ENCODE measurements at places on chromosomes 12 and 14.

DNA sequence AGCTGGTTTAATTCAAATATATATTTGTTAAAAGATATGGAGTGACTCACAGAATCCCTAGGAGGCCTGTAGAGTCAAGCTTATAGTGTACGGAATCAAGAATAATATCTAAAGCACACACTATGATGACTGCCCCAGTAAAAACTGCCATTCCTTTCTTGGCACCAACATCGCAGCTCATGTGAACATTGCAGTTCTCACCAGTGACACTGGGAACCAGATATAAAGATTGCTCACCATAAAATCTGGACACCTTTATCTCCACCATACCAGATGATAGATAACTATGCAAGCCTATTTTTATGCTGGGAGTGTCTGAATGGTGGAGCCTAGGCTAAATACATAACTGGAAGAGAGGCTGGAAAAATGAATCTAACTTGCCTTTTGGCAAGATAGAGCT is 463.9 kb upstream of the TBX3 start:
- no peak for DNase-seq

GRCh38 chr12:110369992-110370391 is 33.5 kb downstream of the ANAPC7 start:
- no peak for DNase-seq

- no peak for DNase-seq
These were observed 175.8 kb downstream of the PAWR start for GRCh38 chr12:79514730-79515529.

DNA sequence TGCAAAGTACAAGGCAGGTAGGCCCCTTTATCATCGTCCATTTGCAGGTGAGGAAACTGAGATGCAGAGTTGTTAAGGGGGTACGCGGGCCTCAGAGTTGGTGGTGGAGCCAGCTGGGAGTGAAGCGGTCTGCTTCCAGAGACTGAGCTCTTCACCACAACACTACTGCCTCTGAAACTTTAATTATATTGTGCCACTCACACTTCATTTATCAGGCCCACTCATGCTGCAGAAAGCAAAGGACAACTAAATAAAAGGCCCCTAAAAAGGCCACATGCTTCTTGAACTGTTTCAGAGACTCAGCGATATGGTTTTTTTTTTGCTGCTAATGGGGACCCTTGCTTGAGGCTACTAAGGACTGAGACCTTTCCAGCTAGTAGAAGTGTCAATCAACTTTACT is 153.1 kb downstream of the TTC7B start:
- DNase-seq, result no peak

GRCh38 chr12:29763301-29763683 is 20.4 kb downstream of the TMTC1 start:
- no peak for DNase-seq

DNA sequence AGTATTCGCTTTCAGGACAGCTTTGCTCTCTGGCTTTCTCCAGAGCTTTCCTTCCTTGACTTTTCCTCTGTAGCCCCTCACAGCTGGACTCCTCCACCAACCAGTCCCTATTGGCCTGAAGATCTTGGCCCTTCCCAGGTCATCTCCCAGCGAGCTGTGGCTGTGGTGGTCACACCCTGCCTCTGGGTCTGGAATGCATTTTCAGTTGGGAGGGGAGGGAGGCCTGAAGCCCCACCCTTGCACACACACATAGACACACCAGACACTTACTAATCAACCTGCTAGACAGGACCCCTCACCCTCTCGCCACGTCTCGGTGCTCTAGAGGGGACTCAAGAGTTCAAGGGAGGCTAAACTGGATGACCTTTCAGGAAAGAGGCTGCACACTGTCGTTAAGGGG is 13.9 kb downstream of the JDP2 start:
- no peak for DNase-seq

DNA sequence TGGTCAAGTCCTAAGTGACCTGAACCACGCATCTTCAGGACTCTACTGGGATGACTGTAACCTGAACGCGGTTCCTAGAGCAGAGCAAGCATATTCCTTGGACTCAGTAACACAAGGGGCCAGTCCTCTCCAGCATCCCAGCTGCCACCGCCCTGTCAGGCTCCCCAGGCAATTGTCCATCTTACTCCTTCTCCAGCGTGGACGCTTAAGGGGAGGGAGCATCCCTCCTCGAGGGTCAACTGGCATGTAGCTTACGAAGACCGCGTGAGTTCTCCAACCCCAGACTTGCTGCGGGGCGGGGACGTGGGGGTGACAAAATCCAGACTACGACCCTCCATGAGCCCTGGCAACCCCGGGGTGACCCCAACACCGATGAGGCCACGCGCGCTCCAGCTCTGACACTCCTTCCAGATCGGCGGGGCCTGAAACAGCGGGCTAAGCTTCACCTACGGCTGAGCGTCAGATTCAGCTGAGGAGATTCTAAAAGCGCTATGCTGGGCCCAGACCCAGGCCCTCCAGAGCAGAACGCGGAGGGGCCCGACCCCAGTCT is 846 bp upstream of the MTHFD1 start:
- DNase-seq, result no peak

- DNase-seq, result peak; percentile 67
These were observed 6.5 kb upstream of the PRPH start for GRCh38 chr12:49288412-49288853.

GRCh38 chr14:73732006-73732405 is 17.8 kb upstream of the PNMA1 start:
- DNase-seq, result no peak

GRCh38 chr12:109109746-109110350 is 6.5 kb upstream of the ACACB start:
- no peak for DNase-seq

GRCh38 chr14:95500201-95500681 is 16.2 kb downstream of the SYNE3 start:
- DNase-seq, result no peak

DNA sequence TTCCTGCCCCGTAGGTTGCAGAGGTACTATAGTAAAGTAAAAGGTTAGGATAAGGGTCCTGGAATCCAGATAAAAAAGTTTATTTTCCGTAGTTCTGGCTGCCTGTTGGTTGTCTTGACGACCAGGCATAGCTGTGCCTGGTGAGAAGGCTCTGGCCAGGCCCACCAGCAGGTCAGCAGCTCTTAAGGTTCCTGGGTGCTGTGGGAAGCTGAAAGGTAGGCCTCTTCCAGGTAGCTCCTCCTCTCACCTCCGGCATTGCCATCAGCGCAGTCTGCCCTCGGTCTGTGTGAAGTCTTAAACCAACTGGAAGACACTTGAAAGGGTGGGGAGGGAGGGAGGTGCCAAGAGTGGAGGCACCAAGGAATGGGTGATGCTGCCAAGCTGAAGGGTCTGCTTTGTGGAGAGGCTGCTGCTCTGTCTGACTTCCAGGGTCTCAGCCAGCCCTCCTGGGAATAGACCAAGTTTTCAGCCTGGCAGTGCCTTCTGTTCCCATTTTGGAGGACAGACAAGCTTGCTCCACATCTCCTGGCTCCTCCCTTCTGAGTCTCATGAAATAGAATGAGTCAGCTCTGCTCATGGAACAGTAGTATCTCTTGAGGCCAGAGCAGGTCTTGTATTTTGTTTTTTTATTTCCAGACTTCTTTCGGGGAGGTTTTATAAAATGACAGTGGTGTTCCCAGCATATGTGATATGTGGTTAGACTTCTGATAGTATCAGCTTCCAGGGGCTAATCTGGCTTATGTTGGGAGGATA is 5.2 kb upstream of the ACADS start:
- DNase-seq, result no peak

- no peak for DNase-seq
These were observed 144.2 kb downstream of the KIF26A start for GRCh38 chr14:104282332-104283196.

DNA sequence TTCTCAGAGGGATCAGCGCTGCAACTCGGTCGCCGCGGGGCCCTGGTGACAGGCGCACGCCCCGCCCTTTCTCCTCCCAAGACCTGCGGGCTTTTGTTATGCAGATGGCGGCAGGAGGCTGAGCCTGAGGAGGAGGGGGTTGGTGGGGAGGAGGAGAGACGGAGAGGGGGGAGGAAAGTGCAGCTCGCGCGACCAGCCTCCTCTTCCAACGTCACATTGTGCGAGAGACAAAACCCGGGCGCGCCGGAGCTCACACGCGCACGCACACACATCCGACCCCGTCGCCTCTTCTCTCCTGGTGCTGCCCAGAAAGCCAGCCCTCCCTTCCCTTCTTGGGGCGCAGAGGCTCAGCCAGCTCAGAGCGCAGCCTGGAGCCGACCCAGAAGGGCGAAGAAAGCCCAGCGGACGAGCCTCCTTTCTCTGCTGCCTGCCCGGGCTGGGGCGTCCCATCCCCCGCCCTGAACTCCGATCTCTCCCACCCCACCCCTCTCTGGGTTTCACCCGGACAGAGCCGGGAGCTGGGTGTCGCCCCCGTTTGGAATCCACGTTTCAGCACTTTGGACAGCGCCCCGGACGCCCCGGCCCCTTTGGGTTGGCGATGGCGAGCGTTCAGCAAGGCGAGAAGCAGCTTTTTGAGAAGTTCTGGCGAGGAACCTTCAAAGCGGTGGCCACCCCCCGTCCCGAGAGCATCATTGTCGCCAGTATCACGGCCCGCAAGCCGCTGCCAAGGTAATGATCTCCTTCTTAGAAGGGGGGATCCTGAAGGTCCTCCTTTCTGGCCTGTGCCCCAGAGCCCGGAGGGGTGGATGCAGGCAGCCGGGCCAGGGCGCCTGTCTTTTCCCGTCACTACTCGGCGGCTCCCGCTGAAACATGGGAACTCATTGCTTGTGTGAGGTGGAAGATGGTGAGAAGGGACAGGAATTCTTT is at the start of gene SRRM4:
SRRM4 (plus strand) TSS at position 257 of the 927 bp plus-strand sequence; CDS start at position 599, 342 bp downstream.
- DNase-seq, result no peak

DNA sequence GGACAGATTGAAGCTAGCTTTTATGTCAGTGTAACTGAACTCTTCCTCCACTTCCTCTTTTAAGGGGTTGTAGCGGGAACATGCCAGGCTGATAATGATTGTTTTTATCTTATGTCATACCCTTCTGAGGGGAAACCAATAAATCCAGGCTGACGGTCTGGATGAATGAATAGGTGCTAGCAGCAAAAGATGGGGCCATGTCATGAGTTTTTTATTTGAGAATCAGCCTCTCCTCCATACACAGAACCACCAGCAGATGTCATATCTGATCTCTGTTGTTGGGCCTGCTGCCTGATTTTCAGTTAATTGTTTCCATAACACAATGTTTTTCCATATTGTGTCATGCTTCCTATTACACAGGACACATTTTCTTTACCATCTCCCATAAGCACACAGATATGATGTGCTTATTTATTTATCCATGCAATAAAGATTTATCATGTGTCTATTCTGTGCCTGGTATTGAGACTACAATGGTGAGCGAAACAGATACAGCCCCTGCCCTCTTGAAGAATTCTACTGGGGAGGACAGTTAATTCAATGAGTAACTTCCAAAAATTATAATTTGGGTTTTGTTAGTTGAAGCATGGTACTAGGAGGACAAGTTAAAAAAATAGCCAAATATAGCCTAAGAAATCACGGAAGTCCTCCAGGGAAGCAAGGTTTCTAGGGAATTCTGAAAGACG is 33.6 kb upstream of the CRY1 start:
- no peak for DNase-seq

- DNase-seq, result no peak
These were observed 158.9 kb upstream of the PWP1 start for GRCh38 chr12:107526555-107527180.

- no peak for DNase-seq
These were observed 65.4 kb downstream of the FGD6 start for GRCh38 chr12:95151821-95152220.

- no peak for DNase-seq
These were observed 39.5 kb upstream of the NT5DC3 start for GRCh38 chr12:103880299-103881142.

DNA sequence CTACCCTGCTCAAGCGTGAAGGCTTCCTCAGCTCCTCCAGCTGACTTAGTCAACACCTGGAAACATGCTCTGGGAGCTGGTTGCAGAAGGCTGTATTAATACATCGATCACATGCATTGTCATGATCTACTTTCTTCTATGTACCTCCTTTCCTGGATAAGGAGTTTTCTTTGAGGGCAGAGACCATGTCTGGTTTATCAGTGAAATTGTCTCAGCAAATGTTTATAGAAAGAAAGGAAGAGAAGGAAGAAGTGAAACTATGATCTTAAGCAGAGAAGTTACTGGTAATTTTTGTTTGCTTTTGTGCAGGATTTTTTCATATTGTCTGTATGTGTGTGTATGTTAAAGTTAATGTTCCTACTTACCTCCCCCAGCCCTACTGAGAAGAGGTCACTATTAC is 4.5 kb downstream of the DYRK4 start:
- no peak for DNase-seq

GRCh38 chr14:59803052-59803540 is 67.5 kb downstream of the RTN1 start:
- DNase-seq, result no peak

- DNase-seq, result peak; percentile 39
These were observed 22.4 kb upstream of the GPR33 start for GRCh38 chr14:31510222-31510621.

DNA sequence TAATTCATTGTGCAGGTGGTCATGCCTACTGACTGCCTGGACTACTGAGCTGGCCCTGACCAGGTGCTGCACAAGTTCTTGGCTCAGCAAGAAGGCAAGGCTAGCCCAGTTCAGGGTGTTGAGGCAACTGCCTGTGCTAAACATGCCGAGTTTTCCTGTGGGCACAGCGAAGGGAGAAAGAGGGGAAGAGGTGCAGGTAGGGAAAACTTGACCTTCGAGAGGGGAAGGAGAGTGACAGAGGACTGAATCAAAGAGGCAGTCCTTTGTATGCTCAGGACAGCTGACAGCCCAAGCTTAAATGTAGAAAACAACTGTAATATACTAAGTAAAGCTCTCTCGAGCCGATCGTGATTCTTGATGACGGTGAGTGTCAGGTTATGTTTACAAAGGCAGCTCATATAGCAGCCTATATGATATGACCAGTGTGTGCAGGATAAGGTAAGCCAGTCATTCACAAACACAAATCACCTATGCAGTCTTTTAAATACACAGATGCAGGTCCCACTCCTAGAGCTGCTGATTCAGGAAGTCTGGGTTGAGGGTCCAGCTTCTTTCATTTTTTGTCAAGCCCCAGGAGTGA is 2.6 kb downstream of the IRAK3 start:
- DNase-seq, result no peak

DNA sequence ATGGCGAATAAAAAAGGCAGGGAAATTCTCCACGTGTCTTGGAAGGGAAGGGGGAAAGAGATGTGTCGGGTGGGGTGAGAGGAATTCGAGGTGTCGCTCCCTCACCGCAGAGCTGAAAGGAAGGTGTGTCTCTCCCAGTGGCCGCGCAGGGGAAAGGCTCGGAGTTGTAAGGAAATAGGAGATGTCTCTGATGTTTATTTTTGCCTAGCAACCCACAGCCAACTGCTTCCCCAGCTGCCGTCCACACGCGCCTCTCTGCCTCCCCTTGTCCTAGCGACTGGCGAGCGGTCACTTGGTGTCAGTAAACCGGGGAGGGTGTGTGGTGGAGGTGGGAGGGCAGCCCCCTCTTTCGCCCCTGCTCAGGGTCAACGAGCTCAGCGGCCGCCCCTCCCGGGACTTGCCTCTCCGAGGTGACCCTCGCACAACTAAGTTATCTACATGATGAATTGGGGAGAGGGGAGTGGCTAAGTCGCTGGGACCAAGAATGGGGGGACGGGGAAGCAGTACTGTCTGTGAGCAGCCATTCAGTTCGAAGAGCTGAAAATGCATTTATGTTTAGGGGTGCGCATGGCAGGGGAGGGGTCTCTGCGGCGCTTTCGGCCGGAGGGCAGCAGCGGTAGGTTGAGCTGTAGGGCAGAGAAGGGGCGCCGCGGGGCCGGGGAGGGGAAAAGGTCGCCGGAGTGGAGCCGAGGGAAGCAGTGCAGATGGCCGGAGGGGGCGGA is 585 bp upstream of the DYRK2 start:
- DNase-seq, result peak; percentile 51

- DNase-seq, result no peak
These were observed 23.3 kb downstream of the PPP1R36 start for GRCh38 chr14:64573109-64573508.

- no peak for DNase-seq
These were observed 188.1 kb upstream of the PRKD1 start for GRCh38 chr14:30115756-30116155.
